ENCODE measurements at places on chromosomes 5 and 9.

DNA sequence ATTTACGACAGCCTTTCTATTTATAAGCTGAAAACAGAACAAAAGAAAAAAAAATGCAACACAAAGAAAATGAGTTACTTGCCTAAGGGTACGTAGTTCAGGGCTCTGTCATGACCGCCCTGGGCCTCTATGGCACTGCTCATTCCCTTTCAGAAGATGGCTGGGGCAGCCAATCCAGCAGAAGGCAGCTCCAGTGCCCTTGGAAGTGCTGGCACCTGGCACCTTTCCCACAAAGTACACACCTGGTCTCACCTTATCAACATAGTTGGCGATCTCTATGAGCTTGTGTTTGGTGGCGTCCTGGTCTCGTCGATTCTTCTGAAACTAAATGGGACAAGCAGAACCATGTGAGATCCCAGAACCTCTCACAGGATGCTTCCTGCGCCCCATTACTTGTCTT lies 53.2 kb downstream of the NIPAL4 start:
- DNase-seq, result no peak

DNA sequence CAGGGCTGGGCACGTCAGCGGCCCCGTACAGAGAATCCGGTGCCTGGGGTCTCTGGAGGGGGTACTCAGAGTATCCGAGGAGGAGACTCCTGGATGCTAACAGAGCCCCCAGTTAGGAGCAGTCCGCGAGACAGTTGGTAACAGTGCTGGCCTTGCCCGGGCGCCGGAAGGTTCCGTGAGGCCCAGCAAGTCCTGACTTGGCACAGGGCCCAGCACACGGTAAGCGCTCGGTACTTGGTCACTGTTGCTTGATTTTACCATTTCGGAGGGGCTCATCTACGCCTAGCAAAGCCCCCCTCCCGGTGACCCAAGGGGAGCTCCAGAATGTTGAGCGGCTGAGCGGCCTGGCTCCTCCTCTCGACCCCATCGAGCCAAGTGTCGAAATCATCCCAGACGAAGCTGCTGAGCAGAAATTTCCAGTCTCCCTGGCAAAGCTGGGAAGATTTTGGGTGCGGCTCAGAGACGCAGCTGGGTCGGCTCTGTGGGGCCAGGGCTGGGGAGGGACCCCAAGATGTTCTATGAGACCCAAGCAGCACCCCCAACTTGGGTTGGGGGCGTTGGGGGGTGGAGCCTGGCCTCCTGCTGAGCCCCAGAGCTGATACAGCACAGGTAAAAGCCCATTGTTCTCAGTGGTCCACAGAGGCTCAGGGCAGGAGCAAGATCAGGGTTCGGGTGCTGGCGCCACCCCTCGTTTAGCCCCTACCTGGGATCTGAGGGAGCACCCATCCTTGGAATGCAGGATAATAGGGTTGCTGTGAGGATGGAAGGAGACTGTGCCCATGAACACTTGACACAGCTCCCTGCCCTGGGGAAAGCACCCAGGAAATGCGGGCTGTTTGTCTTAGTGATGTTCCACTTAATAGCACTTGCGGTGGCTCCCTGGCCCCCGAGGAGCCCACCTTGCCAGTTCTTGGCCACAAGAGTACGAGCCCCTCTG lies 137.2 kb downstream of the C9orf50 start:
- DNase-seq, result no peak

DNA sequence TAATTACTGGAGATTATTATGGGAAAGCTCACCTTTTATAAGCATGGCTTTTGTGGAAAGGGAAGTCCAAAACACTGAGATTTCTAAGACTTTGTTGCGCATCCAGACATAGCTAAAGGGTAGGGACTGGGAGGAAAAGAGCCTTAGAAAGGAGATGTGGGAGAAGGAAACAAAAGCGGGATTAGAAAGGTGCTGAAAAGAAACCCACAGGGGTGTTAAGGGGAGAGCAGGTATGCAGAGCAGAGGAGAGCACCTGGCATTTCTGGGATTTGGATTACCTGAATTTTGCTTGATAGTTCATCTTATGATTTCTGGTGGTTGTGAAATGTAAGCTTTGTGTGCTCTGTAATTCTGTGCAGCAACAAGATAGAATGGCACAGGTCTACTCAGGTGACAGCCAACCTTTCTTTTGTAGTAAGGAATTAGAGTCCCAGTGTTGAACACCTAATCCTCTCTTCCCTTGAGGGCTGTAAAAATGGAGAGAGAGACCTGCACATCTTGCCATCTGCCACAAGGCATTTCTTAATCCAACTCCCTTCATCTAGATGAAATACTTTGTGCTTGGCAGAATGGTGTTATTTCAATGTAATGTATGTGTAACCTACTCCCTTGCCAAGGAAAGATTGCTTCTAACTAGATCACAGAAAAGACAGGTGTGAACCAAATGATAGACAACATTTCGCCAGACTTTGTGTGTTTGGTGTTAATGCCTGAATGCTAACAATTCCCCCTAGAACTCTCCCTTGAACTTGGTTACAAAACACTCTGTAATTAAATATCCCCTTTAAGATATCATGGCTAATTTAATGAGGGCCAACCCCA lies 47.4 kb downstream of the ATPSCKMT start:
- no peak for DNase-seq

DNA sequence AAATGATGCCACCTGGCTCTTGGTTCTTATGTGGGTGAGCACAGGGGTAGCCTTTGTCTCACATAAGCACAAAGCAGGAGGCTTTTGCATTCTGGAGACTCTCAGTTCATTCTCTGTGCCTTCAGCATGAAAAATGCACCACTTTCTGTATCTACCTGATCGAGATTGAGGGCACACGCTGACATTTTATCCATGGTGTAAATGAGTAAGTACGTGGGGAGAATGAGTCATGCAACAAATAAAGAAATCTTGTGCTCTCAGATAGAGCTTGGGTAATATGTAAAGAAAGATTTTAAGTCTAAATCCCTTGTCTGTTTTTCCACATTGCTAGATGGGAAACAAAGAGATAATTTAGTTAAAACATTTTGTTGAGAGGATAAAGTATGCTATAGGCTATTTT lies 607.2 kb upstream of the WWC1 start:
- no peak for DNase-seq

- DNase-seq, result no peak
Observed at GRCh38 chr9:98502311-98502975, 206.3 kb downstream of the GABBR2 start.

DNA sequence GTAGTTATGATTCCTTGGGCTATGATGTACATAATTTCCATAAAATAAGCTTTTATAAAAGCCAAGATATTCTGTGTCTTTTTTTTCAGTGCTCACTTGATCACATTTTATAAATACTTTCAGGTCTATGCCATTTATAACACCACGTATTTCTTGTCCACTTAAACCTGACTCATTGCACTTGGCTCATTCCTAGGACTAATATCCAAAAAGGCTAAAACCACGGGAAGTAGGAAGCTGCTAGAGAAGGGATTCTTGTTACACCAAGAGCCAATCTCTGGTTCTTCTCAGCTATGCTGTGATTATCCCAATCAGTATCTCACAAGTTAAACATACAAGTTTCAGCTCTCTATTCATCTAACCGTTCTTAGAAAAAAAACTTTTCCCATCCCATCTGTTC lies 80.4 kb upstream of the CDH6 start:
- DNase-seq, result no peak

DNA sequence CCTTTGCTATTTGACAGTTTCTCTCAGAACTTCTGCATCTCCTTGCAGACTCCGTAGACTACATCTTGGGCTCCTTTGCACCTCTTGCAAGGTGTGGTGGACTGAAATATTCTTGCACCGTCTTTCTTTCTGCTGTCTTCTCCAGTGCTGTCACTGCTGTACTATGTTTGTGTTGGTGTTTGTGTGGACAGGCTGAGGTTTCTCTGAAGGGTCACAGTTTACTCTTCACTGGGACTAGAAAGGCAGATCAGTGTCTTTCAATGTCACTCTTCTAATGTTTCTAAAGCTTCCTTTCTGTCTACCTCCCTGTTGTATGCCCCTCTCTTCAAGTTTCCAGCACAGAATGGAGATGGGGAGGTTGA lies 410.0 kb upstream of the CD180 start:
- DNase-seq, result no peak

GRCh38 chr5:36239370-36240293 lies 2.1 kb downstream of the NADK2 start:
- DNase-seq, result no peak

GRCh38 chr5:169702693-169703481 lies 65.8 kb downstream of the DOCK2 start:
- no peak for DNase-seq

- DNase-seq, result no peak
Observed at GRCh38 chr9:81589392-81589791, 100.0 kb downstream of the TLE1 start.

GRCh38 chr9:129028192-129028966 lies at the start of gene SH3GLB2:
Gene SH3GLB2, minus strand, starts transcription at chr9:129028331. Its CDS starts 177 bp downstream, at chr9:129028154.
- DNase-seq, result peak; percentile 73

- DNase-seq, result no peak
Observed at GRCh38 chr5:141565826-141566570, 52.8 kb downstream of the DIAPH1 start.

GRCh38 chr5:132053483-132053882 lies 7.0 kb upstream of the IL3 start:
- DNase-seq, result no peak

- DNase-seq, result no peak
Observed at GRCh38 chr9:116569111-116569510, 118.0 kb upstream of the TRIM32 start.

- DNase-seq, result no peak
Observed at GRCh38 chr9:27379311-27380251, 82.6 kb upstream of the EQTN start.

DNA sequence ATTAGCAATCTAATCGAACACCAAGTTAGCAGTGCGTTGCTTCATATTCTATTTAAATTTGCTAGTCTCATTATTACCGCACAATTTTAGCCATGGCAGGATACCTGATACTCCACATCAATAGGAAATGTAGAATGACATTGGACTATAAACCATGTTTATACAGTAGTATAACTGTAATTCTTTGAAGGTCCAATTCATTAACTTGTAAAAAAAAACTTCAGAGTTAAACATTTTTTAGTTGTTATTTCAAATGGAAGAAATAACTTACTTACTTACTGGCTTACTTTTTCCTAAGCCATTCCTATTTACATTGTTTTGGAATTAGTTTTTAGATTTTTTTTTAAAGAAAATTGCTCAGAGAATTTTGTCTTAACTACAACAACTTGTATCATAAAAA lies 35.4 kb upstream of the ACOT12 start:
- no peak for DNase-seq

DNA sequence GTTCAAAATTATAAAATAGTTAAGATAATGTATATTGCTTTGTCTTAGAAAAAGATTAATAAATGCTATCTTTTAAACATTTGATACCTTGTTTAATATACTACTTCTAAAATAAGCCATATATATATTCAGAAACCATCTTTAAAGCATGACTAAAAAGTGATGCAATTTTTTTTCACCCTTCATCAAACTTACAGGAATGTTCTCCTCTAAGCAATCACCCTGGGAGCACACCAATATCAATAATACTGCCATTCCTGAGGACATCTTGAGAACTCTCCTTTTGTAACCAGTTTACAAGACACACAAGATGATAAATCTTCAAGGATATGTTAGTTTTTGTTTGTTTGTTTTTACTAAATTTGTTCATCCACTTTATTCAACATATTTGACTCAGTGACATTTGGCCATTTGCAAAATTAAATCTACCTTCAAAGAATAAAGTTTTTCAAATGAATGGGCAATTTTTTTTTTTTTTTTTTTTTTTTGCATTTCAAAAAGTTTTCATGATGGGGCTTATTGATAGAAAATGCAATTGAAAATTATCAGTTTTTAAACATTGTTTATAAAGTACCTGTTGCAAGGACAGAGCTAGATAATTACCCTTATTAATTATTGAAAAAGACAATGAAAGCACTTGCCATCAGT lies 17.2 kb downstream of the FOXD1 start:
- no peak for DNase-seq

GRCh38 chr9:79279356-79279755 lies 292.4 kb upstream of the TLE4 start:
- no peak for DNase-seq

- DNase-seq, result peak; percentile 41
Observed at GRCh38 chr5:123422433-123423277, 548 bp downstream of the CEP120 start.

DNA sequence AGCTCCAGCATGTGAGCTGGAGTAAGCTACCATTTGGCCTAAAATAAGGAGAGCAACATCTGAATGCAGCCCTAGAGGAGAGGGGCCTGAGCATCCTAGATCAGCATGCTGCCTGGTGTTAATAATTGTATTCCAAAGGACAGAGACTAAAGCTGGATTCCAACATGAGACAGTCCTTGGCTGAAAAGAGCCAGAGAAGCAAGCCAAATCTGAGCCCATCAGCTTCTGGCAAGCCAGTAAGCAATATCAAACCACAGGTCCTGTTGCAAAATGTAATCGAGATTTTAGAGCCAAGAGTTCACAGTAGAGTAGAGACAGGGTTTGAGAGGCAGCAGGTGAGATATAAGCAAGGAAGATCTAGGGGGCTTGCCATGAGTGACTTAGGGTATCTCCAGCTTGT lies 42.3 kb upstream of the DMAC1 start:
- no peak for DNase-seq

DNA sequence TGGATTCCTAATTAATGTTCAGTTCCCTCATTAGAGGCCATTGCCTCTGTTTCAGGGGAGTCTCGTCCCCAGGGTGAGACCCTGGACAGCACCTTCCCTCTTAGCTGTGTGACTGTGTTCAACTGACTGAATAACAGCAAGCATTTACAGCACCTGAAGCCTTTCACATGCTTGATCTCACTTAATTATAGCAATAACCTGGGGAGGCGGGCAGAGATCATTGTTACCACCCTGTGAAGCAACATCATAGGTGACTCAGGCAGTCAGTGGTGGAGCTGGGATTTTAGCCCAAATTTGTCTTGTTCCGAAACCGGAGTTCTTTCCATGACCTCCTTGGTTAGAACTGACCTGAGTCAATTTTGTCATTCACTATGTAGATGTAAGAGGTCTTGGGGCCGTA lies 105.2 kb upstream of the RAD23B start:
- no peak for DNase-seq

- no peak for DNase-seq
Observed at GRCh38 chr5:93567424-93567823, 13.6 kb downstream of the NR2F1-AS1 start.

DNA sequence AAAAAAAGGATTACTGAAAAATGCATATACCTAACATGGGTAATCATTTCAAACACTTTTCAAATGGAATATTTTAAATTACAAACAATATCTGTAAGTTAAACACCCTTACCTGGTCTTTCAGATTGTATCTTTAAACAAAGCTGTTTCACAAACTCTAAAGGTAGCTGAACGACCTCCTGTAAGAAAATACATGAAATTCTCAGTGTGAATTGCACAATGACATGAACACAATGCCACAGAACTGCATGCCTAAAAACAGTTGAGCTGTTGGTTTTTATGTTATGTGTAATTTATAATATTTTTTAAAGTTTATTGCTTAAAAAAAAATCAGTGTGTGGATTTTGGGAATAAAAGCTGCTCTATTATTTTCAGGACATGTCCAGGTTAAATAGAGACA lies 17.5 kb downstream of the IPPK start:
- no peak for DNase-seq

DNA sequence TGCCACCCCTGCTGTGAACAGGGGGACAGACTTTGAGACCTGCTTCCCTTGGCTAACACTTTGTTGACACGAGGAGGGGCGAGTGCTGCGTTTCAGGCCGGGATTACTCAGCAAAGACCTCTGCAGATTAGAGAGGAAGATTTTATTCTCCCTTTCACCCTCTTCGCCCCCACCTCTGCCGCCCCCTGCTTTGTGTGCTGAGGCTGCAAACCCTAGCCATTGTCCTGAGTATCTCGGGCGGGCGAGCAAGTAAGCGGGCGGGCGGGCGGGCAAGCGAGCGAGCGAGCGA lies 6.0 kb downstream of the ISL1 start:
- DNase-seq, result no peak

Data from DMS 273 treated with DMSO at 0.1 percent for 48 hours (cell line).